ENCODE measurements at places on chromosomes 6 and 20. TPM values are rescaled to one million over a fixed set of nuclear protein-coding genes. Genes with fewer than 3 reads are reported as not detected.

The CTCFL gene
- not detected for total RNA-seq

The TMEM151B gene
- 0.08 TPM for total RNA-seq

- DNase-seq, result no peak
- H3K36me3 ChIP-seq, result no peaks in the 10 kb centered on the region
- peaks cover 2% of the 10 kb centered on the region for H3K4me1 ChIP-seq
- no peak overlapping the region for H3K27ac ChIP-seq
- no peak overlapping the region for H3K4me3 ChIP-seq
Observed at GRCh38 chr20:61230166-61230565, 21.9 kb upstream of the CDH4 start.

DNA sequence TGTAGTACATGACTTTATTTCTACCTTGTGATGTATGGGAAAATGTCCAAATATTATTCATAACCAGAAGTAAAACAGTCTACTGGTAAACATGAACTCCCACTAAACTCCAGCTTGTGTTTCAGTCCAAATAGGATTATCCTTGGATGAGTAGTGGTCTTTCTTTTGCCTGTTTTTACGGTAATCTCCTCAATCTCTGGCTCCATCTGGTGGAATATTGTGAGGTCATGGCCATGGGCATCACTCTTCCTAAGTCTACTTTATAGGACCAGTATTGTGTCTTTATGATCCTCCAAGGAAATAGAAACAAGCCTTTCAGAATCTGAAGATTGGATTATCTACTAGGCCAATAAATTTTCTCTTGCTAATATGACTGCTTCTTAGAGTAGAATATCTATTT is 505.0 kb downstream of the BMP2 start:
- no peak for DNase-seq
- H3K27me3 ChIP-seq, result no peaks in the 10 kb centered on the region
- no peak overlapping the region for H3K4me3 ChIP-seq
- H3K27ac ChIP-seq, result no peak overlapping the region
- no peaks in the 10 kb centered on the region for H3K36me3 ChIP-seq
- no peaks in the 10 kb centered on the region for H3K4me1 ChIP-seq

- H3K4me1 ChIP-seq, result peaks cover 68% of the 10 kb centered on the region
- no peaks in the 10 kb centered on the region for H3K27me3 ChIP-seq
- no peak for DNase-seq
Observed at GRCh38 chr6:143741480-143741879, 63.7 kb downstream of the PHACTR2 start.
